Left hindlimb (tissue), 1 donor: ENCODE measurements at places on chromosomes 16 and 17.

DNA sequence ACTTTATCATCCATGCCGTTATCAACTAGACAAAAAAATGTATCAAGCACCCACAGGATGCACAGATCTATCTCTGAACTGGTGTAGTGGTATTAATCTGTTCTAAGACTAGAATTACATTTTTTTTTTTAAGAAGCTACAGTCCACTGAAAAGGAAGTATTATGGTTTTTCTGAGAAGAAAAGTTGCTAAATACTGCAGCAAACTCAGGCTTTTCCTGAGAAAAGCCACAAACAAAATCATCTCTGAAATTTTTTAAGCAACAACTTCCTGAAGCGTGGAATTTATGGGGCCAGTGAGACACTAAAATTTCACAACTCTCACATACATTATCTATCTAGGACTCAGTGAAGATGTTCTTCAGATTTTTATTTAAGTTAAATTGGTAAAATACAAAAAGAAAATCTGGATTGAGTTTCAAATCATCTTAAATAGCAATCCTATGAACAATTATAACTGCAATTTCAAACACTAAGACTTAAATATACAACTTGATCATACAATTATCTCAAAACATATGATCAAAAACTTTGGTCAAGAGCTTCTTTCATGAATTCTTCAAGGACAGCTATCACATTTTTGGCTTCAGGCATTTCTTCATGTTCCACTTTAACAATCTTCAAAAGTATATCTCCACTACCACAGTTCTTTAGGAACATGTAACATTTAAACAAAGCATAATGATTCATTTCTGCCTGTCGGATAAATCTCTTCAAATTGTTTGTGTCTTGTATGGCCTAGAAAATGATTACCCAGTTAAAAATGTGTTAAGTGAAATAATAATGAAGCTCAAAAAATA is 10.5 kb downstream of the C17orf75 start:
- DNase-seq, result no peak

GRCh38 chr16:23423496-23424049 is 29.4 kb downstream of the COG7 start:
- DNase-seq, result no peak

DNA sequence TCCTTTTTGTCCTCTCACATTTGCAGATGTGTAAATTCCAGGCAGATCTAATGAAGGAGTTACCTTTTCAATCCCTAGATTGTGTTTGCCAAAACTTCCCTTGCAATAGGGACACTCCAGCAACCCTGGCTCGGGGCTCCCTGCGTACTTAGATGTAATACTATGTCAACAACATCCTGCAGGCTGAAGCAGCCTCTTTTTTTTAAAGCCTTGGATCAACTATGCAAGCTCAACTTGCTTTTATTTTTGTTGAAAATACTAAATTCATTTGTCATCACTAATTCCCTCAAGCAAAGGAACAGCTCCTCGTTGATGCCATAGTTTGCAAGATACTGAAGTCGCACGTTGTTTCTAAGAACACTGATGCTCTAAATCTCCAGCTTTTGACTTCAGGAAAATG is 59.1 kb downstream of the GRIN2A start:
- no peak for DNase-seq

- no peak for DNase-seq
These were observed 1.9 kb upstream of the UBE2G1 start for GRCh38 chr17:4368341-4368740.

DNA sequence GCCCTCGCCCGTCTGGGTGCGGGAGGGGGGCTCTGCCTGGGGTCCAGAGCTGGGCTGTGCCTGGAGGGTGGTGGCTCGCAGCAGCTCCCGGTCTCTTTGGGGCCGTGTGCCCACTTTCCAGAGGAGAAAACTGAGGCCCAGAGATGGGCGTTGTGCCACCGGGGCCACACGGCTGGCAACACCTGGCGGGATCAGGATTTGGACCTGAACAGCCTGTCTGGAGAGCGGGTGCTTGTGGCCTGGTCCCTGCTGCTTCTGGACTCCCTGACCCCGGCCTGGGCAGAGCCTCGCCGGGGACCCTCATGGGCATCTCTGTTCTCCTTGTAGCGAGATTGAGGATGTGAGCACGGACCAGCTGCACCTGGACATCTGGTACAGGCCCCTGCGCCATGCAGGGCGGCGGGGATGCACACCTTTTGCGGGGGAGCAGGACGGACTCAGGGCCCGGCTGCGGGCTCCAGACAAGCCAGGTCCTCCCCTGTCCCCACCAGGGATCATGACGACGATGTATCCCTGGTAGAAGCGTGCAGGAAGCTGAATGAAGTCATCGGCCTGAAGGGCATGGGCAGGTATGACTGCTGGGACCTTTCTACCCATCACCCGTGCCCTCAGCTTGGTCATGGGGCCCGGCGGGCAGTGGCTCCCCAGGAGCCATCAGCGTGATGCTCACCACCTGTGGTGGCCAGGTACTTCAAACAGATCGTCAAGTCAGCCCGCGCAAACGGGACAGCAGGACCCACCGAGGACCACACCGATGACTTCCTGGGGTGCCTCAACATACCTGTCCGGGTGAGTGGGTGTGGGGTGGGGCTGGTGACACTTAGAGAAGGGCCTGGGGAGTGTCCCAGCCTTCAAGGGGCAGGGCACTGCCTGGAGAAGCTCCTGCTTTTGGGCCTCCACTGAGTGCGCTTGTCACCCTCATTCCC is 8.3 kb downstream of the BAIAP3 start:
- DNase-seq, result no peak

DNA sequence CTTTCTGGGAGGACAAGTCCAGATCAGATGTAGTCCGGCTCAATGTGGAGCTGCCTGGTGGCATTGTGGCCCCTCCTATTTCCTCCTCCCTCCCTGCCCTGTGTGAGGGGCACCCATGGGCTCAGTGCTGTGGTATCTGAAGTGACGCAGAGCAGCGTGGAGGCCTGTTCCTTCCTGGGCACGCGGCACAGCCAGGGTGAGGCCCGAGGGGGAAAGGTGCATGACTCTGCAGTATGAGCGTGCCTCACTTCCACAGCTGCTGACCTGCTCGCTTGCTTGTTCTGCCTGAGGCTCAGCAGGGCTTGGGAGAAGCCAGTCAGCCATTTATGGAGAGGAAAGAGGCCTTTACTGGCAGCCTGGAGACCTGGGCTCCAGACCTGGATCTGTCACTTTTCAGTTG is 11.7 kb downstream of the TMEM238L start:
- DNase-seq, result no peak

- DNase-seq, result no peak
These were observed 913 bp upstream of the PRR14 start for GRCh38 chr16:30649725-30650368.

GRCh38 chr16:50702725-50703124 is 9.3 kb downstream of the NOD2 start:
- no peak for DNase-seq

- no peak for DNase-seq
These were observed 13.7 kb upstream of the NAGLU start for GRCh38 chr17:42522263-42522790.

DNA sequence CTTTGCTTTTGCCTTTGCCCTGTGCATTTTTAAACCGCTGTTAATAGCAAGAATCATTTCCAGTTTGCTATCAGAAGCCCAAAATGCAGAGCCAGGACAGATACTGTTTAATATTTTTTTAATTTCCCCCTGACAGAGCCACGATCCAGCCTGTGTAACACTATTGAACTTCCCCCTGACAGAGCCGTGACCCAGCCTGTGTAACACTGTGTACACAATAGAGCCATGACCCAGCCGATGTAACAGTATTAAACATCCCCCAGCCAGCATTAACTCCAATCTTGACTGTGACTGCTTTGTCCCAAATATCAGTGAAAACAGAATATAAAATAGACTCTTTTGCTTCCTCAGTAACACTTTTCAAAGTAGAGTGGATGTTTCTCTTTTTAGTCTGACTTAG is 607.9 kb upstream of the CDH5 start:
- DNase-seq, result no peak

- DNase-seq, result no peak
These were observed 79.4 kb upstream of the KSR1 start for GRCh38 chr17:27376637-27377547.

- DNase-seq, result no peak
These were observed 65.2 kb upstream of the SMIM36 start for GRCh38 chr17:55576237-55576995.

DNA sequence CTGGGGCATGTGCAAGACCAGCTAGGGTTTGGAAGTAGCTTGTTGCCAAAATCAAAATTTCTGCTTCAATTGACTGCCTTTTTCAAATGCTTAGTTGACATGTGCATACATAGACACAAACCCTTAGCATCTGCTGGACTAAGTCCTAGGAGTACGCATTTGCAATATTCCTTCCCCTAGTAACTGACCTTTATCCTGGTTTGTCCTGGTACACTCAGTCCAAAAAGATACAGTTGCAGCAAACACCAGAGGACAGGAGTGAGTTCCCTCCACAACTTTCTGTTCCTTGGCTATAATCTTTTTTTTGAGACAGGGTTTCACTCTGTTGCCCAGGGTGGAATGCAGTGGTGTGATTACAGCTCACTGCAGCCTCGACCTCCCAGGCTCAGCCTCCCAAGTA is 290.2 kb upstream of the ERCC4 start:
- no peak for DNase-seq

GRCh38 chr16:50457423-50457822 is 88.6 kb upstream of the BRD7 start:
- DNase-seq, result no peak

DNA sequence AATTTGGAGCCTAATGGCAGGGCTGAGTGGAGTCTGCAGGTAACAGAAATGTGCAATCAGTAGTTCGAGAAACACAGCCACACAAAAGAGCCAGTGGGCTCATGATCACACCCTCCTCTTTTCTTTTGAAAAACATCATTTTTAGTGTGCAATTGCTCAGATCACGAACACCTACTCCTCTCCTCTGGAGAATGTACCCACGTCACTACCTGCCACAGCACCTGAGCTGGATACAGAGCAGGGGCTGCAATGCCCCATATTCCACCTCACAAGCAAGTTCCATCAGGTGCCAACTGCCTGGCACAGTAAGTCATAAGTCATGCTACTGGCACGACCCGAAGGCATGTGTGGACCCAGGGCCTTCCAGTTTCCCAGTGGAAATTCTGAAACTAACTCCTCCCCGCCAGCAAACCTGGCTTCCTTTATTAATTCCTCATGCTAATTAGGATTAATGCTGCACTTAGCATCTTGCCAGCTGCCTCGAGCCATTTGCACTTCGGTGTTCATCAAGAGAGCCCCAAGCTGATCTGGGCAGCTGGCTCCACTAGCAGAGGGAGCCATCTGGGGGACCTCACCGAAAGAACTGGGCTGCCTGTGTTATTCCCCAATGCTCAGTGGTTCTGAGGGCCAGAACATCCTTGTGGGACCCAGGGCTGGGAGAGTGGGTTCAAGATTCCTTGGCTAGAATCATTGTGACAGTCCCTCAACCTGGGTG is 2.4 kb downstream of the CACNG4 start:
- no peak for DNase-seq

- DNase-seq, result no peak
These were observed 61.6 kb downstream of the GNA13 start for GRCh38 chr17:64994781-64995538.

DNA sequence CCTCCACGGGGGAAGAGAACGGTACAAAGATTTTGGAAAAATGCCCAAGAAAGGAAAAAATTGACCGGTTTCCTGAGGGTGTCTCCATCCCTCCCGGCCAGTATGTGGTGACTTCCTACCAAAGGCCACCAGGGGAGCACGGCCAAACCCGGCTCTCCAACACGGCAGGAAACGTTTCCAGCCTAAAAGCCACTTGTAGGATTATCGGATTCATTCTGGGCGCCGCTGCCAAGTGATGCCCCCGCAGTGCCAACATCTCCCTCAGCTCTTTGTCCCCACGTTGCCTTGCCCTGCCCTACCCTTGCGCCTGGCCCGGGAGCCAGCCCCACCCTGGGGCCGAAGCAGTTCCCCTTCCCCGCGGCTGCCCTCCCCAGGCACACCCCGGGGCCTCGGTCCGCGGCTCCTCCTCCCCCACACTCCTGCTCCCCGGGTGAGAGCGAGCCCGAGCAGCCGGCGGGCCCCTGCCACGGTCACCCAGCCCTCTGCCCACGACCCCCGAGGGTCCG is 688 bp downstream of the CRK start:
- peak; percentile 75 for DNase-seq

GRCh38 chr16:57270221-57271062 is 14.0 kb downstream of the PLLP start:
- DNase-seq, result no peak

GRCh38 chr16:30185683-30186421 is 2.5 kb downstream of the CORO1A start:
- peak; percentile 43 for DNase-seq

- DNase-seq, result no peak
These were observed 139.5 kb downstream of the MSI2 start for GRCh38 chr17:57395721-57396321.

DNA sequence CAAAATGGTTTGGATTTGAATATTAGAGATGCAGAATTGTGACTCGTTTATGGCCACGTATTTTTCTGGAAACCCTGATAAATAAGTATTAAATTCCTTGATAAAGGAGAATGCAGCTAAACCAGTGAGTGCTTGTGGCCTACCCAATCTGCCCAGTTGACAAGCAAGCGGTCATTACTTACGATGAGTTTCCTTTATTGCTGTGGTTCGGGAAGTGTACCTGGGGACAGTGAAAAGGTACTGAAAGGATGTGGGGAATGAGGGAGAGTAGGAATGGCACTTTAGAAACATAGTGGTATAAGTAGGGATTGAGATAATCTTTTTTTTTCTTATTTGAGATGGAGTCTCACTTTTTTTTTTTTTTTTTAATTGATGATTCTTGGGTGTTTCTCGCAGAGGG is 33.8 kb downstream of the RBBP6 start:
- no peak for DNase-seq
